ENCODE measurements at places on chromosomes 12 and 14.

DNA sequence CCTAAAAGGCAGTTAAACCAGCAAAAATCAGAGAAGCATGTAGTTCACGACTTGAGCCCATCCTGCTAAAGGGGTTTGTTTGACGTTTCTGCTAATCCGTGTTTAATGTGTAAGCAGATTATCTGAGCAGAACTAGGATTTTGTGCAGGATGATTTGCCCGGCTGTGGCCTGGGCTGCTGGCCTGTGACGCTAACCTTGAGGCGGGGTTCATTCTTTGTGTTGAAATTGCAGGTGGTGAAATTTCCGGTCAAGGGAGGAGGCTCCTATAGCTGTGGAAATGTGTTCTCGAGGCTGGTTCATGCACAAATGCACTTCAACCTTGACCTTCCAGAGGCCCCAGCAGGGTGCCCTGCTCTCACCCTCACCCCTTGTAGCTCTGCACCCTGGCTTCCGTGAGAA, 63.7 kb downstream of the SLC24A4 start:
- no peak for DNase-seq

- DNase-seq: no peak
These were observed 37.8 kb downstream of the LLPH start for GRCh38 chr12:66092559-66093269.

- DNase-seq: no peak
These were observed 116.5 kb downstream of the RFLNA start for GRCh38 chr12:124411281-124411878.

GRCh38 chr14:97198813-97199212, 401.6 kb downstream of the VRK1 start:
- no peak for DNase-seq

DNA sequence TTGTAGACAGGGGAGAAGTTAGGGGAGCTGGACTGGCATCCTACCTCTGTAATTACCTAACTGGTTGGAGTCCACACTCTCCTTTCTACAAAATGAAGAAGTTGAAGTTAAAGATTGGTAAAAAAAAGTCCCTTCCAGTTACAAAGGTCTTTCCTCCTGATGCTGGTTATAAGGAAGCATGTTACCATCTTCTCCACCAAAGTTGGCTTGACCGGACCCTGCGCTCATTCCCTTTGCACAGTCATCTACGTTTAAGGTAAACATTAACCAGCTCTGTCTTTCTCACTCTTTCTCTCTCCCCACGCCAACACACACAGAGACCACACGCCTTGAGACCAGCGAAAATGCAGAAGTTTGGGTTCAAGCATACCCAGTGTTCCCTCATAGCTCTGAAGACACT, 11.9 kb downstream of the FBLN5 start:
- no peak for DNase-seq

GRCh38 chr12:2356601-2357125, 303.9 kb downstream of the CACNA1C start:
- no peak for DNase-seq

- no peak for DNase-seq
These were observed 141.2 kb downstream of the PPFIA2 start for GRCh38 chr12:81617915-81618314.

DNA sequence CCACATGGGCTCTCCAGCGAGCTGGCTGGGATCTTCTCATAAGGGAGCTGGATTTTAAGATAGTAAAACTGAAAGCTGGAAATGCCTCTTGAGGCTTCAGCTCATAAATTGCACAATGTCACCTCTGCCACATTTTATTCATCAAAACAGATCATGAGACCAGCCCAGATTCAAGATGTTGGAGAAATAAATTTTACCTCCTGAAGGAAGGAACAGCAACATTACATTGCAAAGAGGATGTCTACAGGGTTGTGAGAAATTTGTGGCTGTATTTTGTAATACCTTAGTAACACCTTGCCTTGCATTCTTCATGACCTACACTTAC, 43.1 kb upstream of the KRR1 start:
- no peak for DNase-seq

DNA sequence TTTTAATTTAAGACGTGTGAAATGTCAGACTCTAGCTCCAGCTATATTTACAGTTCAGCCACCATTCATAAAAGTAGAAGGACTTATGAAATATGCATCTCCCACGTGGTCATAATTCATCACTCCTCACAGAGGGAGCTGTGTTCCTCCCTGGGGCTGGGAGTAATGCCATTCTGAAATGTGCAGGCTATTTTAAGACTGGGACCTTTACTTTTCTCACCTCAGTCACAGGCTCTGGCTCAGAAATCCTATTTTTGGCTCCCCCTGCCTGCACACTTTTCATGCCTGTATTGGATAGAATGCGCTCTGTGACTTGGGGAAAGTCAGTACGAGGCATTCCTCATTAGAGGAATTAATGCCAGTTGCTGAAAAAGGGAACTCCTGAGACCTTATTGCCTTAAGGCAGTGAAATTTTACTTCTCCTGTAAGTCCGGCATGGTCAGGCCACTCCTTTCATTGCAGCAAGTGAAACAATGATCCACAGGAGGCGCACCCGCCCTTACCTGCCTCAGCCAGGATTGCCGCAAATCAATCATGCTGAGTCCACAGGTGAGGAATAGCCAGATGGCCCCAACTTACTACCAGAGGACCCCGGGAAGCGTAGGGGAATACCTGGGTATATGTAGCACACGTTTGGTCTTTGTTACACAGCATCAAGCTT, 1133.2 kb upstream of the TMEM132C start:
- DNase-seq: no peak

GRCh38 chr12:7705846-7706245, 5.4 kb upstream of the DPPA3 start:
- no peak for DNase-seq

GRCh38 chr12:32076941-32077340, 29.7 kb upstream of the BICD1 start:
- no peak for DNase-seq

DNA sequence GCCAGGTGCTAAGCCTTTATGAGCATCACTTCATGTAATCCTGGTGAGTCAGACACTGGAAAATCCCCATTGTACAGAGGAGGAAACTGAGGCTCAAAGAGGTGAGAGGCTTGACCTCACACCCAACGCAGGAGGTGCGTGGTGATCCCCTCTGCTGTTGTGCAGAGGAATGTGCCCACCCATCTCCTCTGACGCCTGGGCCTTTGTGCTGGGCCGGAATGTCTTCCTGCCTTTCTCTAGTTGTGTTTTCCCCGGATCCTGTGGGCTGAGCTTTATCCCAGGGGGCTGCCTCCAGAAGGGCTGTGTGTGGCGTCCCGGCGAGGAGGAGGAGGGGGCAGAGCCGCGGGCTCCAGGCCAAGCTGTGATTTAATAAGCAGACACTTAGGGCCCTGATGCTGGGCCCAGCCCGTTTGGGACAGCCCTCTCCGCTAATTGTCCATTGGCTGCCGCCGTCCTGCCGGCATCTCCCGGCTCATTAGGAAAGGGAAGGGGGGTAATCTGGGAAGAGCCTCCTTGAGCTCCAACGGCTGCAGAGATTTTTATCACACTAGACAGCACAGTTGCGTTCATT, 653.6 kb downstream of the MED13L start:
- DNase-seq: no peak

DNA sequence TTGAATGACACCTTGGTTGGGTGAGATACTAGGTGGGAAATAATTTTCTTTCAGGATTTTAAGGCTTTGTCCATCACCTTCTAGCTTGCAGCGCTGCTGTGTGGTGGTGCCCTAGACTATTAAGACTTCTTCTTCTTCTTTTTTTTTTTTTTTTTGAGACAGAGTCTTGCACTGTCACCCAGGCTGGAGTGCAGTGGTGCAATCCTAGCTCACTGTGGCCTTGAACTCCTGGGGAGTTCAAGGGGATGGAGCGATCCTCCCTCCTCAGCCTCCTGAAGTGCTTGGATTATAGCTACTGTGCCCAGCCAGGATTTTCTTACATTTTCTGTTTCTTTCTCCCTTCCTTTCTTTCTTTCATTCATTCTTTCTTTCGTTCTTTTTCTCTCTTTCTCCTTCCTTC, 10.3 kb upstream of the MTA1 start:
- no peak for DNase-seq

GRCh38 chr12:113149361-113150150, at the start of gene CFAP73:
CFAP73 (plus strand) TSS chr12:113149724; CDS start chr12:113149858, 134 bp downstream.
- no peak for DNase-seq

GRCh38 chr12:52035190-52035589, 16.1 kb upstream of the NR4A1 start:
- no peak for DNase-seq

- DNase-seq: no peak
These were observed 2.0 kb downstream of the SLC7A8 start for GRCh38 chr14:23181453-23181852.

- no peak for DNase-seq
These were observed 202.0 kb downstream of the PPM1H start for GRCh38 chr12:62732861-62733427.

DNA sequence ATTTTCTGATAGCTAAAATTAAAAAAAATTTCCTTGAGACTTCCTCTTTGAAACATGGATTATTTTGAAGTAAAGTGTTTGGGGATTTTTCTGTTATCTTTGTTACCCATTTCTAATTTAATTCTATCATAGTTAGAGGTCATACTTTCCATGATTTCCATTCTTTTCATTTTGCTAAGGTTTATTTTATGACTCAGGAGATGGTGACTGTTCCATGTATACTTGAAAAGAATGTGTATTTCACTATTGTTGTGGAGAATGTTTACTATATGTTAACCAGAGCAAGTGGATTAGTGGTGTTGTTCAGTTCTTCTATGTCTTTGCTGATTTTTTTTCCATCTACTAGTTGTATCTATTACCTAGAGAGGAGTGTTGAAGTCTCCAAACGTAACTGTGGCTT, 250.5 kb upstream of the PELI2 start:
- no peak for DNase-seq

- DNase-seq: peak; percentile 17
These were observed 36.8 kb downstream of the RAB35 start for GRCh38 chr12:120079411-120080400.

DNA sequence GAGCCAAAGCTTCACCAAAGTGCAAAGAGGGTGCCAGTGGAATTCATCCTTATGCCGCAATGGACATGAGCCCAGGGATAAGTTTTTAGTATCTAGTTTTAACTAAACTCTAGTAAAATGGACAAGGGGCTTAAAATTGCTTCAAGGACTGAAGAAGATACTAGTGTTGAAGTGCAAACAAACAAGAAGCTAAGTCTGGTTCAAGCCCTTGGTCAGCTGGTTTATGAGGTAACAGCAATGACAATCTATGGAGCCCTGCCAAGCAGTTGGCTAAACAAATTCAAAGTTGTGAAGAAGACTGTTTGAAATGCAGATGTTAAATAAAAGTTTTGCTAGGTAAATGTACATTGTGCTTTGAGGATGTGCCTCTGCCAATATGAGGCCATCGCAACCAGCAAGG, 209.4 kb downstream of the KTN1 start:
- DNase-seq: no peak

DNA sequence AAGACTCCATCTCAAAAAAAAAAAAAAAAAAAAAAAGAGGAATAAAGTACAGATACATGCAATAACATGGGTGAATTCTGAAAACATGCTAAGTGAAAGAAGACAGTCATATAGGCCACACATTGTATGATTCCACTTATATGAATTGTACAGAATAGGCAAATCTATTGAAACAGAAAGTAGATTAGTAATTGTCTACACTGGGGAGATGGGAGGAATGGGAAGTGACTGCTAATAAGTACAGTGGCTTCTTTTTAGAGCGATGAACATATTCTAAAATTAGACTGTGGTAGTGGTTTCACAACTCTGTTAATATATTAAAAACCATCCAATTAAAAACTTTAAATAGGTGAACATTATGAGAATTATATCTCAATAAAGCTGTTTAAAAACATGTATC, 74.4 kb downstream of the ANKS1B start:
- no peak for DNase-seq

GRCh38 chr12:120489018-120489417, 6.9 kb upstream of the DYNLL1 start:
- no peak for DNase-seq

- DNase-seq: no peak
These were observed 26.4 kb upstream of the RASSF3 start for GRCh38 chr12:64583771-64584421.

- DNase-seq: no peak
These were observed 934.4 kb downstream of the FLRT2 start for GRCh38 chr14:86464341-86464740.

DNA sequence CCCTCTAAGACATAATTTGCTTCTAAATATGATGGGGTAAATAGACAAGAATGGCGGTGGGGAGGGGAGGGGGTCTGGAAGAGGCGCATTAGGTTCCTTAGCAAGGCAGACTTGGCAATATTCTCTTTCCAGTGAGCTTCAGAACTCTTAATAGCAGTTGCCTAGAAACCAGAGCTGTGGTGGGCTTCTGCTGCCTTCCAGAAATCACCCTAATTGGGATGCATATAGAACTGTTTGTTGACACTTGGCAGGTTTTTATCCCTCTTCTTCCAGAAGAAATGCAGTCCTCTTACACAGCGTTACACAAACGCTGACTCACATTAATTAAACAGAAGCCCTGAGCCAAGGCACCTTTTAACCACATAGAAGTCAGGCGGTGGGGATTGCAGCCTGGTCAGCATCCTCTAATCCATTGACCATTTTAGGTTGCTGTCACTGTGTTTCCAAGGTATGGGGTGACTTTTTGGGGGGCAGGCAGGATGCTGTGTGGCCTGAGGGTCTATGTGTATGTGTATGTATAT, 114.1 kb downstream of the CCDC60 start:
- no peak for DNase-seq

GRCh38 chr12:76863837-76864236, 15.0 kb downstream of the CSRP2 start:
- no peak for DNase-seq

DNA sequence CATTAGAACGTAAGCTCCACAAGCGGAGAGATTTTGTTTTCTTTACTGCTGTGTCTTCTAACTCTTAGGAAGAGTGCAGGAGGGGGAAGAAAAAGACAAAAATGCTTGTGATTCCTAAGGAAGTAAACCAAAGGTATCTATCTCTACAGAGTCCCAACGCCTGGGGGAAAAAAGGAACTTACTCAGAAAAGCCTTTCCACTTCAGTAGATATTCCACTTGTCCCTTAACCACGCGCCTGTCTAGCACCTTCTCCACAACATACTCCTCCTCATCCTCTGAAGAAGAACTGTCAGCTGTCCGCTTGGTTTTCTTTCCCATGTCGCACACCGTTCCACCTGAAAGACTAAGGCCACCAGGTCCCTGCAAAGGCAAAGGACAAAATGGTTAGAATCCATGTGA, 22.6 kb downstream of the CBX5 start:
- DNase-seq: no peak

GRCh38 chr12:29944269-29945000, 160.7 kb upstream of the TMTC1 start:
- DNase-seq: no peak

- DNase-seq: no peak
These were observed 114.2 kb upstream of the EEA1 start for GRCh38 chr12:93043192-93043876.

- no peak for DNase-seq
These were observed 379.7 kb upstream of the DDHD1 start for GRCh38 chr14:53532853-53533252.
